ENCODE measurements at places on chromosomes 2 and 18. TPM values are rescaled to one million over a fixed set of nuclear protein-coding genes. Genes with fewer than 3 reads are reported as not detected.

DNA sequence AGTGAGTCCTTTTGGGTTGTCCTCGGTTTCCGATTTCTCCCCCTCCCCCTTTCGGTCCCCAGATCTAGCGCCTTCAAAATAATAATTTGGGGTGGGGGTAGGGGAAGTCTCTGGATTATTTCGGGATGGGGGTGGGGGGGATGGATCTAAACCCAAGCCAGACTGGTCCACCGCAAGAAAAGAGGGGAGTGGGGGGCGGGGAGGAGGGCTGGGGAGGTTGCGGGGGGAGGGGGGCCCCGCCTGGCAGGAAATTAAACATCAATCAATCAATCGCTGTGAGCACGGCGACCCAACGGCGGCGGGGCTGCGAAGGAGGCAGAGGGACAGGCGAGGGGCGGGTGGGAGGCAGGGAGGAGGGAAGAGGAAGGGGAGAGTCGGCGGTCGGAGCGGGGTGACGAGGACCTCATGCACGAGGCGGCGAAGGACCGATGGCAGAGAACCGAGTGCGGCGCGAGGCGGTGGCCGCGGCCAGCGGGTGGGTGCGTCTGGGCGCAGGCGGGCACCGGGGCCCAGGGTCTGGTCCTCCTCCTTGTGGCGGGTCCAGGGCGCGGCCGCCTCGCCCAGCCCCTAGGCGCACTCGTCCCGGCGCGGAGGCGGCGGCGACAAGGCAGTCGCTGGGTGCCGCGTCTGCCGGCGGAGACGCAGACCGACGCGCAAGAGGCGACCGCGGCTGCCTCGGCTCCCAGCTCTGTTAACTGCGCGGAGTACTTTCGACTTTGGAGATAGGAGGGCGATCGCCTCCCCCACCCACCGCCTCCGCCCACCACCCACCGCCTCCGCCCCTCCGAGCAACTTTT is 468 bp upstream of the SATB2 start:
- DNase-seq, result no peak

GRCh38 chr2:45781464-45781811 is 130.0 kb downstream of the PRKCE start:
- DNase-seq, result no peak

- no peak for DNase-seq
These were observed 1499.0 kb upstream of the TMEFF2 start for GRCh38 chr2:193693758-193694157.

- DNase-seq, result no peak
These were observed 73.8 kb upstream of the ACAA2 start for GRCh38 chr18:49886891-49887764.

DNA sequence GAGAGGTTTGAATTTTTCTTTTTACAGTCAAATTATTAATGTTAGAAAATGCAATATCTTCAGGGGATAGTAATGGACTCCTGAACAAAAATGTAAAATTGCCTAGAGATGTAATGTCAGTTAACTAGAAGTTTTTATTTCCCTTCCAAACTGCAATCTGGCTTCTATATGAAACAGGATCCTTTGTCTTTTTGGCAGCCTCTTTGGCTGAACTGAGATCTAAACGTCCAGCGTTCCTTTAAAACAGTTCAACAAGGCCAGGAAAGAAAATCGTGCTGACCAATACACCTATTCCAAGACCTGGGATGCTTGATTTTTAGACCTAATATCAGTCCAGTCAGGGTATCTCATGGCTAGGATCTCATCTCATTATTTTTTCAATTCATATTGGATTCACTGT is 245.5 kb downstream of the FIGN start:
- DNase-seq, result no peak

GRCh38 chr2:96602330-96602823 is 35.7 kb downstream of the KANSL3 start:
- no peak for DNase-seq

- DNase-seq, result no peak
These were observed 10.6 kb downstream of the UBE2F start for GRCh38 chr2:237977380-237977779.

GRCh38 chr18:24160086-24160485 is 21.2 kb downstream of the CABYR start:
- no peak for DNase-seq

GRCh38 chr2:190718652-190719526 is 70.0 kb downstream of the NAB1 start:
- DNase-seq, result no peak

DNA sequence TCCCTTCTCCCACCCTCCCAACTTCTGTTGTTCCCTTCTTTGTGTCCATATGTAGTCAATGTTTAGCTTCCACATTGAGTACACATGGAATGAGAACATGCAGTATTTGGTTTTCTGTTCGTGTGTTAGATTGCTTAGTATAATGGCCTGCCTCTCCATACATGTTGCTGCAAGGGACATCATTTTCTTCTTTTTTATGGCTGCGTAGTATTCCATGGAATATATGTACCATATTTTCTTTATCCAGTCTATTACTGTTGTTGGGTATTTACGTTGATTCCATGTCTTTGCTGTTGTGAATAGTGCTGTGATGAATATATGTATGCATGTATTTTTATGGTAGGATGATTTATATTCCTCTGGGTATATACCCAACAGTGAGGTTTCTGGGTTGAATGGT is 42.0 kb downstream of the NUP35 start:
- DNase-seq, result no peak

DNA sequence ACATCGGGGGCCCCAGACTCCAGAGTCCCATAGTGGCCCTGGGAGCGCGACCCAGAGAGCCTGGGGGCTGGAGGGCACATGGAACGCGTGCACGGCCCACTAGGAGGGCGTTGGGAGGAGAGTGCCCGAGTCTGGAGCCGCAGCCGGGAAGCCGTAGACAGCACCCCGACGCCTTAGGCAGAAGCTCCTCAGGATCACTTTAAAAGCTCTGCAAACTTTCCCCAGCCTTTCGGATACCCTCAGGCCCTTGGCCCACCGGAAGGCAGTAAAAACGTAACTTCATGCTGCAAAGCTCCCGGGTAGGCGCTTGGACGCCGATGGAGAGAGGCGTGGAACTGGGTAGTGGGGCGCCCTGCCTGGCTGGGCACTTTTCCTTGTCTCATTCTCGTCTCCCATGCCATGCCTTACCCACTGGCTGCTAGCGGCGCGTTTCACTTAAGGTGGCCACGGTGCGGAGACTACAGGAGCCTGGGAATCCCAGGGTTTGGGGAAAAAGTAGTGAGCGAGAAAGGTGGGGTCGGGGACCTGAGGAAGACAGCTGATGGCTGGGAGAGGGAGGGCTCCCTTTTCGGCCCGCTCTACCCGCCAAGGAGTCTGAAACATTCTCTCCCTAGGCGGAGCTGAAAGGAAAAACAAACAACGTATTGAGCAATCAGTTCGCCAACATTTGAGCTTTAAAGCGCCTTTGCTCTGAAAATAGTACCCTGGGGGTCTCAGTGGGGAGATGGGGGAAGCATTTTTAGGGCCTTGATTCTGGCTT is 141.8 kb downstream of the MEIS1 start:
- peak; percentile 72 for DNase-seq

GRCh38 chr18:55422456-55423180 is 165.4 kb downstream of the TCF4 start:
- peak; percentile 82 for DNase-seq

GRCh38 chr2:231894566-231895380 is 31.4 kb downstream of the NPPC start:
- DNase-seq, result no peak

GRCh38 chr2:218370410-218371063 is 11.5 kb upstream of the SLC11A1 start:
- no peak for DNase-seq

- DNase-seq, result no peak
These were observed 6.1 kb downstream of the NCKAP1 start for GRCh38 chr2:183031911-183032794.

DNA sequence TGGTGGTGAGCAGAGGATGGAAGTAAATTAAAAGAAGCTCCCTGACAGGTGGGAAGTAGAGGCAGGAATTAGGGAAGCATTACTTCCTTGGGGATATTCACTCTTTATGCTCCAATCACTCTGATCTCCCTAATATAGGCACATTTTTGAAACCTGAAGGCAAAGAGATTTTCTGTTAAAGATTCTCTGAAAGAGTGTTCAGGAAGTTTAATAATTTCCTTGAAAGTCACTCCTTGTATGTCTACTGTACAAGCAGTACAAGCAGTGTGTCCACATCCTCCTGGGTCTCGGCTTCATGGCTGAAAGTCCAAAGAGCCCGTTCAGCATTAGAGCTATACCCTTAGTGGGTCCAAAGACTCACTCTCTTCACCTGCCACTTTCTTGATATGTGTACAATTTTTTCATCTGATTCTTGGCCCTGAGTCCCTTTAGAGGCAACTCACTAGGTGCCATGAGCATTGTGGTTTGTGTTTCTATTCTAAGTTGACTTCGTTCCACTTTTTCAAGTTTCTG is 60.2 kb downstream of the AAK1 start:
- DNase-seq, result no peak

- DNase-seq, result peak; percentile 5
These were observed 322.6 kb downstream of the ASXL3 start for GRCh38 chr18:33900638-33901037.

GRCh38 chr2:64653109-64654062 is at the start of gene SERTAD2:
SERTAD2 (minus strand) TSS chr2:64653913; CDS start chr2:64636871, 17,042 bp downstream.
- DNase-seq, result peak; percentile 85

DNA sequence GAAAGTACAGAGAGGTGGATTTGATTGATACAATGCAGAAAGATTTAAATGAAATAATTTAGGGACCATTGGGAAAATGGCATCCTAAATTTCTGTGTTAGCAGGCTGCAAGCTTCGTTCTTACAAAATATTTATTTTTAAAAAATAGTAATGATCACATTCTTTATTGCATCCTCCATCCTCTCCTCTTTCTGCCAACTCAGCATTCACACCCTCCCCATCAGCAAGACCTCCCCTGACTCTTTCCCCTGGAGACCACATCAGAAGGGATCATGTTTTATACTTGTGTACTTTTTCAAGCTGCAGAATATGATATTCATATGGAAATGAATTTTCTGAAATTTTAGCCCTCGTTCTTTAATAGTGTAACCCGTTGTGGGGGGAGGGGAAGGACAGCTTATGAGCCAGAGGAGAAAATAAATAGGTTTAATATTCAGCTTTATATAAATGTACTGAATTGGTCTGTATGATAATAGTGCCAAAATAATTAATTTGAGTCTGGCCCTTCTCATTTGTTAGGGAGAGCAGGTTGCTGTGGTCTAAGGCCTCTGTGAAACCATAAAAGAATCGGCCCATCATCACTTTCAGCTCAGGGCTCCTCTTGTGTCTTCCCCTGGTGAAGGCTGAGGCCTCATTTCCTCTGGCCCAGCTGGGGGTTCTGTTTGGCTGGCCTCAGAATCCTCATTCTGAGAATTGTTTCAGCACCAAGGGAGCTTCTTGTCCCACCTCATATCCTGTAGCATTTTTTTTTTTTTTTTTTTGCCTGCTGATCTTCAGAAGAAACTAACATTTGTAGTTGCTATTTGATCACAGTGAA is 330.8 kb downstream of the TXNL1 start:
- DNase-seq, result no peak

- DNase-seq, result no peak
These were observed 34.2 kb downstream of the CERS6 start for GRCh38 chr2:168490015-168490874.

PDE11A gene
- 2.6 TPM for total RNA-seq

TCF23 gene
- total RNA-seq, result not detected

MEP1B gene
- not detected for total RNA-seq

ARHGEF4 gene
- 0.10 TPM for total RNA-seq

ERICH2 gene
- 0.37 TPM for total RNA-seq

CTAGE1 gene
- not detected for total RNA-seq

CCDC85A gene
- total RNA-seq, result 0.80 TPM

ELP2 gene
- total RNA-seq, result 70.3 TPM

CENPA gene
- total RNA-seq, result 42.0 TPM

HDHD2 gene
- 6.6 TPM for total RNA-seq

CD207 gene
- total RNA-seq, result 0.10 TPM

HAAO gene
- not detected for total RNA-seq

Data from G401 (cell line).